CD4-positive, alpha-beta T cell treated with Interleukin-4 for 1 hour (primary cell): ENCODE measurements at places on chromosomes 3 and 15.

DNA sequence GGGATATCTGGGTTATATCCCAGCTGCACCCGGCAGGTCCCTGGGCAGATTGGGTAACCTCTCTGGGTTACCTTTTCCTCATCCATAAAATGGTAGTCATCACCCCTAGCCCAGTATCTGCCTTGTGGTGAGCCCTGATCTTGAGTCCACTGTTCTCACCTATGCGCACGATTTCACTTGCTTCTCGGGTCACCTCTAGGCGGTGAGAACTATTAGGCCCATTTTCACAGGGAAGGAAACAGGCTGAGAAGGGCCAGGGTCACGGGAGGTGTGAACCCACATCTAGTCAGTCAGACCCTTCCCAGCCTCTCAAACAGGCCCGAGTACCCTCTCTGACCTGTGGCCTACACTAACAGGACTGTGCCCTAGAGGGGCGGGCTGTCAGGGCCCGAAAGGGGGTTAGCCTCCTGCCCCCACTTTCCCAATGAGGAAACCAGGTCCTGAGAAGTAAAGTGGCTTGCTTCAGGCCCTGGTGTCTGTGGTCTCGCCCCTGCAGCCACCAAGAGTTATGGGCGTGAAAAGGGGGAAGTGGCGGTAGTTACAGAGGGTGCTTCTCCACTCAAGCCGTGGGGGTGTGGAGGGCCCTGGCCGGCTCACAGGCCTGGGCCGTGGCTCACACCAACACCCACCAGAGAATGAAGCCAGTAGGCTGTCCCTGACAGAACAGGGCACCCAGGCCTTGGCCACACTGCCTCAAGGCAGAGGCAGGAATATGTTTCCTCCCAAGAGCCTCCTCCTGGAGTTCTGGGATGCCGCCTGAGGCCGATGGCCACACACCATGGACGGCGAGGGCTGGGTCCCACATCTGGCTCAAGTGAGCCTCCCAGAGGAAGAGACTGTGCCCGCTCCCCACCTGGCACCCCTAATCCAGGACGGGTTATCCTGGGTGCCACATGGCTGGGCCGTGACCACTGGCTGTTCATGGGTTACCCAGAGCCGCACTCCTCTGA, 19.5 kb downstream of the PSTPIP1 start:
- no peak for DNase-seq

DNA sequence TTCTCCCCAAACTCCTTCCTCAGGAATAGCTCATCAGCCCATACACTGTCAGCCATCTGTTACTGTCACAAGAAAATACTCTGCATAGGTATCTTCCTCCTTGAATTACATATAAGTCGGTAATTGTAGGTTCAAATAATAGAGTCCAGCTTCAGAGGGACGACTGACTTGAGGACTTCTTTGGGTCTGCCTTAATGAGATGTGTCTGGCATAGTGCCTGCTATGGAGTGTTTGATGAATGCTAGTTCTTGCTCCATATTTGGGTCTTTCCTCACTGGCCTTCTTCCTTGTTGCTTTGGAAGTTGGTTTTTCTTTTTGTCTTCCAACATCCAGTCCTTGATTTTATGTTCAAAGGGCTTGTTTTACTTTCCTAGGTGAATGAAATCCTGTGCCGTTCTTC, 66.4 kb upstream of the ACKR4 start:
- DNase-seq: no peak

- no peak for DNase-seq
These were observed 266.4 kb upstream of the HES1 start for GRCh38 chr3:193869221-193870201.

GRCh38 chr15:58608129-58608590, 141.3 kb downstream of the ADAM10 start:
- DNase-seq: no peak

GRCh38 chr15:66706225-66706732, 4.2 kb downstream of the SMAD6 start:
- DNase-seq: no peak

GRCh38 chr3:14335774-14336748, 66.3 kb upstream of the SLC6A6 start:
- no peak for DNase-seq

DNA sequence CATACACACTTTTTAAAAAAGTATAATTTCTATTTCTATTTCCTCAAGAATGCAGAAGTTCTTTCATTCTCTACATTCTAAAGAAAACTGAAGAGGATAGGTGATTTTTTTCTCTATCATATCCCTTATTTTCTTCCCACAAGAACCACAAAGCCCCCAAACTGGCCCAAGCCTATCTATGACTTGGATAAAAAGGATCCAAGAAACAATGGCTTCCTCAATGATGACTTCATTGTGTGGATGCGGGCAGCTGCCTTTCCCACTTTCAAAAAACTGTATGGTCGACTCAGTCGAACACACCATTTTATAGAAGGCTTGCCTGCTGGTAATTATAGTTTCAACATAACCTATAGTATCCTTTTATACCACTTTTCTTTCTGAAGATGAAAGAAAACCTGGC, 52.9 kb upstream of the TBC1D23 start:
- no peak for DNase-seq

GRCh38 chr15:77607894-77608261, 24.8 kb downstream of the LINGO1 start:
- no peak for DNase-seq

- DNase-seq: no peak
These were observed 12.0 kb downstream of the ZBTB38 start for GRCh38 chr3:141380279-141380678.

GRCh38 chr3:112776000-112776399, 70.7 kb downstream of the CD200R1L start:
- peak; percentile 21 for DNase-seq

- no peak for DNase-seq
These were observed 165.3 kb upstream of the CTNNB1 start for GRCh38 chr3:41033956-41034519.

GRCh38 chr15:93467337-93467736, 378.3 kb upstream of the RGMA start:
- DNase-seq: no peak

DNA sequence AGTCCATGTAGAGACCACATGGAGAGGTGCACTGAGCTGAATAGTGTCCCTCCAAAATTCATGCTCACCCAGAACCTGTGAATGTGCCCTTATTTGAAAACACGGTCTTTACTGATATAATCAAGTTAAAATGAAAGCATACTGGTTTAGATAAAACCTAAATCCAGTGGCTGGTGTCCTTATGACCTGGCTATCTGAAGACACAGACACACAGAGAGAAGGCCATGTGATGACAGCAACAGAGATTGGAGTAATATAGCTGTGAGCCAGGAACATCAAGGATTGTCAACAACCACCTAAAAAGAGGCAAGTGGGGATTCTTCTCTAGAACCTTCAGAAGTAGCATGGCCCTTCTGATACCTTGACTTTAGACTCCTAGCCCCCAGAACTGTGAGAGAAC, 54.7 kb upstream of the CD47 start:
- no peak for DNase-seq

DNA sequence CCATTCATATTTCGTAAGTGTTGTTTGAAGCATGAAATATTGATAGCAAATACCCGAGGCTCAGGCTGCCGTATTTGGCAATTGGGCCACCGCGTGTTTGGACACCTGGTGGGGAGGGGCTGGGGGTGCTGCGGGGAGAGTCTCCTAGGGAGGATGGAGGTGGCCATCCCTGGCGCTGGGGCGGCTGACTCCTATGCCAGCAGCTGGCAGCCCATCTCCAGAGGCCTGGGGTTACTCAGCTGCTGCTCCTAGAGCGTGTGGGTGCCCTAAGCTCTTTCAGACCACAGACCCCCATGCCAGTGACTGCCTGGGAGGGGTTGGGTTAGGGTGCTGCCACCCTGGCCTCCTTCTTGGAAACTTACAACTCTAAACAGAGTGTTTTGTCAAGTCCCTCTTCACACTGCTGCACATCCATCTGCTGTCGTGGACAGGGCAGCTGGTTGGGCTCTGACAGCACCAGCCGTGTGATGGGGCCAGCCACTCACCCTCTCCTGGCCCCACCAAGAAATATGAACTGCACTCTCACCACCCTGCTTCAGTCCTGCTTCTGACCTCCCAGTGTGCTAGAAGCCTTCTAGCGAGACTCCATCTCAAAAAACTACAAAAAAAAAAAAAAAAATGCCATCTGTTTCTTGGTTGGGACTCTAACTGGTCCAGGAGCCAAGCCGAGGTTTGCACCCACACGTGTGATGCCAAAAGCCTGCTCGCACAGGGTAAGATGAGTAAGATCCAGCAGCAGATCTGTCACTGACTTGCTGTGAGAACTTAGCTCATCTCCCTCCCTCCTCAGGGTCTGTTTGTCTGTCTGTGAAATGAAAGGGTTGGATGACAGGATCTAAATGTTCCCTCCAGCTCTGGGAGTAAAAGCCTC, 156.2 kb downstream of the MEGF11 start:
- no peak for DNase-seq

DNA sequence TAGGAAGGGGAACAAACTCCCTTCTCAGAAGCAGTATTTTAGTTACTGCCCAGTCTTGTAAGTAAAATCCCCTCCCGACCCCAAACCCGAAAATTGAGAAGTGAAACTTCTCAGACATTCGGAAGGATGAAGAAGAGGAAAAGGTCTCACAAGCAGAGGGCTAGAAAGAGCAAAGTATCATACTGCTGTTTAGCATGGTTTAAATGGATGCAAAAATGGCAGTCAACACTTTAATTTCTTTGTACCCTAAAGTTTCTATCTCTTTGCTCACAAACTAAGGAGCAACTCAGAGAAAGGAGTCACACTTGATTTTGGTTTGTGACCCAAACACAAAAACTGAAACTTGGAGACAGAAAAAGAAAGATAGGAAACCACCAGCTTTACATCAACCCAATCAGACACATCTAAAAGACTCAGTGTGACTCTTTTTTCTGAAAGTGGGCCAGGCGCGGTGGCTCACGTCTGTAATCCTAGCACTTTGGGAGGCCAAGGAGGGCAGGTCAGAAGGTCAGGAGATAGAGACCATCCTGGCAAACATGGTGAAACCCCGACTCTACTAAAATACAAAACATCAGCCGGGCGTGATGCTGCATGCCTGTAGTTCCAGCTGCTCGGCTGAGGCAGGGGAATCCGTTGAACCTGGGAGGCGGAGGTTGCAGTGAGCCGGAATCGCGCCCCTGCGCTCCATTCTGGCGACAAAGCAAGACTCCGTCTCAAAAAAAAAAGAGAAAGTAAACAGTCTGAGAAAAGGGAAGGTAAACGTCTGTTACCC, 63.2 kb upstream of the ATP11B start:
- no peak for DNase-seq

- DNase-seq: no peak
These were observed 18.5 kb downstream of the FSTL1 start for GRCh38 chr3:120432150-120432860.

- no peak for DNase-seq
These were observed 53.5 kb downstream of the MAGEF1 start for GRCh38 chr3:184658223-184658928.

DNA sequence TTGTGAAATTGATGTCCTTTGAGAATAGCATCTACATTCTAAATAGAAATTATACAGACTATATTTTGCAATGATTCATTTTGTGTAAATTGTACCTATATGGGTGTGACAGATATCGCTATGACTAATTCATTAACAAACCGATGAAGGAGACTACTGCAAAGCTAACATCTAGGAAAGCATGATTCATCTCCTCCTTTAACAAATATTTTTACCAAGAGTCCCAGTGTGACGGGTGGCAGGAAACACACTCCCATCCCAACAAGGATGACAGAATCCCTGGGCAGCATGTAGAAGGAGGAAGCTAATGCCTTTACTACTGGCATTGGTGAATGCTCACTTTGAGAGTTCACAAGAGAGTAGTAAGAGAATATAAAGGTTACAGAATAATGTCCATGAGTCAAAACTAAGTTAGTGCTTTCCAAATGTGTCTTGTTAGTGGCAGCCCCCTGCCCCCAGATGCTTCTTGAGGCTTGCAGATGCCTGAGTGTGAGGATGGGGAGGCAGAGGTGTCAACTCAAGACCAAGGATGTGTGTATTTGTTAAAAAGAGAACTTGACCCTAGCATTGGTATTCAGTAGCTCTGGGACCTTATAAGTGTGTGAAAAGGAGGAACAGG, 180.6 kb downstream of the FMN1 start:
- no peak for DNase-seq

DNA sequence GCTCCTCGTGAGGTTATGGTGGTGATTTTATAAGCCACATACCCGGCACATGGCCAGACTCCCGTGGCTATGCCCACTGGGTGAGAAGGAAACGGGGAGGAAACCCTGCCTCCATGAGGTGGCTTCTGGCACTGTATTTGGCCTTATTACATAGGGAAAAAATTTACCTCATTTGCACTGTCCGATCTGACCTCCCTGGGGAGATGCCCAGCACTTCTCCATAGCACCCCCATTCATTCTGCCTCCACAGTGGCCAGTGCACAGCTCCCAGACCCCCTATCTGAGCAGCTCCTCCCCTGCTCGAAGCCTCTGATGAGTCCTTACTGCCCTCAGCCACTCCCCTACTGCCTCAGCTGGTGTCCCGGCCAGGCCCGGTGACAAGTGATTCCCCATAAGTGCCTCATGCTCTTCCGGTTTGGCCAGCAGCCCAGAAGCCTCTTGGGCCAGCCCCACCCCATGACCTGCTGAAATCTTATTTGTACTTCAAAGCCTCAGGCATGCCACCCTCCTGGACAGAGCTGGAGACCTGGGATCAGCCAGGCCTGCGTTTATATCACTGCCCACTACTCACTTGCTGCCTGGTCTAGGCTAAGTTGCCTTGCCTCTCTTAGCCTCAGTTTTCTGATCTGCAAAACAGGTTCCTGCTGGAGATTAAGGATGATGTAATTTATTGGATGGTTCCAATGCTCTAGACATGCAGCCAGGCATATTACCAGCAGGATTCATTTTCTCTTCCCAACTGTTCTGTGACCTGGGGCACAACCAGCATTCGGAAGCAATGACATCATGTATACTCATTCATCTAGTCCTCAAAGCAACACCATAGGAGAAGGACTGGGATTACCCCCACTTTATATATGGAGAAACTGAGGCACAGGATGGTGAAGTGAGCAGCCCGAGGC, 30.6 kb upstream of the SLC6A6 start:
- peak; percentile 70 for DNase-seq

DNA sequence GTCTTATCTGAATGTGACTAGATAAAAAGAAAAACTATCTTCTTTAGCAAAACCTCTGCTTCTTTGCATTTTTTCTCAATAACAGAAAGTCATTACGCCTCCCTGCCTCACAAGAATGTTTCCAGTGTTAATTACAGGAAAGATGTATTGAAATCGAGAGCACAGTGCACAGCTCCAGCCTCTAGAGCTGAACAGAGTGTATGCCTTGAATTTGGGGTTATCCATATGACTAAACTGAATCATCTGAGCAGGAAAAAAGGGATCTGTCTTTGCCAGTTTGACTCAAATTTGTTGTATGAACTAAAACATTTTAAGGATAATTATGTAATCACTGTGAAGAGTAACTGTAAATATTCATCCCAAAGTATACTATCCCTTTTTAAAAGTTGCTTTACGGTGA, 149.1 kb upstream of the CGNL1 start:
- no peak for DNase-seq
